Fibroblast of the conjunctiva (primary cell): ENCODE measurements at places on chromosomes 12 and 14.

DNA sequence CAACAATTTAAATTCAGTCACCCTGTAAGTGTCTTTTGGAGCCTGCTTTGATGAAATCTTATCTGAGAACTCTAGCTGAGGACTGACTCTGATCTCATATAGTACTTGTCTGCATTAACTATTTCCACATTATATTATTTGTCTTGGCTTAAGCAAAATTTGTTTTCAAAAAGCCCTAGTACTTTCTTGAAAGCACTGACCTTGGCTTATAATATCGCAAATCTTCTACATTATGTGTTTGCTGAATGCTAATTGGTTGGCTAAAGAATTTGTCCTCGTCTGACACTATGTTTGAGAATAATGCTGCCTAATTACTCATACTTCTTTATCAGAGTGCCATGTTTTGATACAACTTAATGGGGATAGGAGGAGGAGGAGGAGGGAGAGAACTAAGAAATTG, 46.9 kb upstream of the FLRT2 start:
- DNase-seq, result no peak

- peak; percentile 59 for DNase-seq
Observed at GRCh38 chr14:20714593-20715250, 26.2 kb downstream of the ANG start.

GRCh38 chr14:89237921-89238529, 179.0 kb downstream of the FOXN3 start:
- no peak for DNase-seq

DNA sequence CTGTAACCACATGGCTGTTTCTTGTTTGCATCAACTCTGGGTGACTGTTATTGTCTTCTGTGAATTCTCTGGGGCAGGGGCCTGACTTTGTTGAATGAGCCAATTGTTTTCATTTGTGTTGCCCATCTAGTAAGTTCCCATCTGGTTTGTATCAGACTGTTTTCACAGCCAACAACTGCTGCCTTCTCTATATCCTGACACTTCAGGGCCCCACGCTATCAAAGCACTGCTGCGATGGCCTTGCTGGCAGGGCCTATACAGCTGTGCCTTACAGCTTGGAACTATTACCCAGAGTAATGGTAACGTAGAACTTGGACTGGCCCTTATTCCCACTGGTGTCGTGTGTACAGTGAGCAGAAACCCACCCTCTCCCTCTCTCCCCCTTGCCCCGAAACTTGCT, 104.3 kb upstream of the DACT1 start:
- peak; percentile 14 for DNase-seq

- DNase-seq, result no peak
Observed at GRCh38 chr12:12592930-12593329, 18.7 kb upstream of the CREBL2 start.
